ENCODE measurements at places on chromosomes 3 and 15.

- no peak for DNase-seq
Observed at GRCh38 chr3:118057086-118057485, 977.6 kb downstream of the IGSF11 start.

GRCh38 chr15:31024979-31025378, 33.6 kb upstream of the MTMR10 start:
- no peak for DNase-seq

DNA sequence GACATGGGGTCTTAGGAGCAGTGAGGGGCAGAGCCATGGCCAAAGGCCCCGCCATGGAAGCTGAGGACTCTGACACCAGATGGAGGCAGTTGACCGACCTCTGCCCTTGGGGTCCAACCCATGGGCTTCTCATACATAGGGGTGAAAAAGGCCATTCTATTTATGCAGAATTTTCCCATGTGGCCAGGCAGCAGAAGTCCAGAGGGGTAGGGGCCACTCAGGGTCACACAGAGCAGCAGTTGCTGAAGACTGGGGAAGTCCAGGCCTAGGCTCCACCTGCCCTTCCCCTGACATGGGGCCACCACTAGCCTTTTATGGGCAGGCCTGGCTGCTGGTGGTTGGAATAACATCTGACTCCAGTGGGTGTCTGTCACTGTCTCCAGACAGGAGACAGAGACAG, 6.4 kb downstream of the PRSS50 start:
- no peak for DNase-seq

GRCh38 chr3:16848007-16848406, 36.7 kb upstream of the PLCL2 start:
- no peak for DNase-seq

- DNase-seq = no peak
Observed at GRCh38 chr3:197001972-197002700, 27.5 kb downstream of the MELTF start.

DNA sequence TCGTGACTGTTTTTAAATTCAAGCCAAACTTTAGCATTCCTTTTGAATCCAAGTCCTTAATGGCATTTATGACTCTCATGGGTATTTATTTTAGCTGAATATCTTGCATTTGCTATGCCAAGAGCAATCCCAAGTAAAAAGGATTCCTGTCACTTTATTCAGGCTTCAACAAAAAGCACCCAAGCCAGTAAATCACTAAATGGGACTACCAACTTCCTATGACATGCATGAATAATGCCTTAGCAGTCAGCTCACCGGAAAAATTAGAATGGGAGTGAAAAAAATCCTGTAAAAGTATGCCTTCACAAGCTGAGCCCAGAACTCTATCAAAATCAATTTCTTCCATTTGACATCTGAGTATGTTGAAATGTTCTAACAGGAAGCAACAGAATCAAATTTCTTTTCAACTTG, 1297.9 kb downstream of the ROBO2 start:
- no peak for DNase-seq

DNA sequence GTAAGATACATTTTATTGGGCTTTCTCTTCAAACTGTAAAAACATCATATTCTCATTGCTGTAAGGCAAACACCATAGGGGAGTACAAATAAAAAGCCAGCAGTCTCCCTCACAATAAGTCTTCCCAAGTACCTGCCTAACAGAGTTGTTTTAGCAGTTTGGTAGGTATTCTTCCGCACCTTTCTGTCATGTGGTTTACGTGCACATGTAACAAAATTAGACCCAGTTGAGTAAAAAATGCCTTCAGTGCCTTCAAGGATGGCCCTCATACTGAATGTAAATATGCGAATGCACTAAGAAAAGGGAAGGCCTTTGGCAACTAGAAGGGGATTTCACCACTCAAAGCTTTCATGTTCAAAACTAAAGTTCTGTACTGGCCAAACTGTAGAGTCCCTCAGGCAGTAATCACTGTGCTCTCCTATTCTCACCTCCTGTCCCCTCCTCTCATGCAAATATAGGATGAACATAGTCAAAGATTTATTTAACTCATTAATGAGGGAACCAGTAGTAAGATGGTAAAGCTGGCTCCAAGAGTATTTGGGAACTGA, 26.4 kb downstream of the USP3 start:
- DNase-seq = no peak

DNA sequence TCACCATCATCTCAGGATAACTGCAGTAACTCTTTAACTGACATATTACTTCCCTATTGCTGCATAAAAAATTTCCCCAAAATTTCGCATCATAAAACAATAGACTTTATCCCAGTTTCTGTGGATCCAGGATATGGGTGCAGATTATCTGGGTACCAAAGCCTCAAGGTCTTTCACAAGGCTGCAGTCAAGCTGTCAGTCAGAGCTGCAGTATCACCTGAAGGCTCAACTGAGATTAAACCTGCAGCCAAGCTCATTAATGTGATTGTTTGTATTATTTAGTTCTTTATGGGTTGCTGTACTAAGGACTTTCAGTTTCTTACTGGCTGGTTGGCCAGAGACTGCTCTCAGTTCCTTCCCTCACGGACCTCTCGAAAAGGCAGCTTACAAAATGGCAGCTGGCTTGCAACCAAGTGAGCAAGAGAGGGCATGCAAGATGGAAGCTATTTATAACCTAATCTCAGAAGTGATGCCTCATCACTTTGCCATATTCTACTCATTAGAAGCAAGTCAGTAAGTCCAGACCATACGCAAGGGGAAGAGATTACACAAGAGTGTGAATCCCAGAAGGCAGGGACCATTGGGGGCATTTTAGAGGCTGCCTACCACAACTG, 54.9 kb downstream of the DCUN1D1 start:
- DNase-seq = no peak

DNA sequence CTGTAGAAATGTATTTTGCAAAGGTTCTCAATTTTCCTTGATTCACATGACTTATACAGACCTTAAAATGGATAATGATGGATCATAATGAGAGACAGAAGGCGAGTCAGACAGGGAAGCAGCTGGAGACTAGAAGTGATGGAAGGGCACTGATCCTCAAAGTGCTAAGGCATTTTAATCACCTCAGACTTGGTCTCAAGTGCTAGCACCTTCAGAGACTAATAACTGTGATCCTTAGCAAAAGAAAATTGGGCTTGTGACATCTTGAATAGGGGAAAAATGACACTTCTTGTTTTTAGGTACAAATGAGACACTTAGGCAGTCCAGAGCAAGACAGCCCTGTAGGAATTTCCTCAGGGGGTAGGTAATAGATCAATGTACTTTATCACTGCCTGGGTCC, 1011.7 kb downstream of the SQOR start:
- DNase-seq = no peak

- DNase-seq = no peak
Observed at GRCh38 chr3:99997293-99997692, 117.0 kb downstream of the FILIP1L start.

DNA sequence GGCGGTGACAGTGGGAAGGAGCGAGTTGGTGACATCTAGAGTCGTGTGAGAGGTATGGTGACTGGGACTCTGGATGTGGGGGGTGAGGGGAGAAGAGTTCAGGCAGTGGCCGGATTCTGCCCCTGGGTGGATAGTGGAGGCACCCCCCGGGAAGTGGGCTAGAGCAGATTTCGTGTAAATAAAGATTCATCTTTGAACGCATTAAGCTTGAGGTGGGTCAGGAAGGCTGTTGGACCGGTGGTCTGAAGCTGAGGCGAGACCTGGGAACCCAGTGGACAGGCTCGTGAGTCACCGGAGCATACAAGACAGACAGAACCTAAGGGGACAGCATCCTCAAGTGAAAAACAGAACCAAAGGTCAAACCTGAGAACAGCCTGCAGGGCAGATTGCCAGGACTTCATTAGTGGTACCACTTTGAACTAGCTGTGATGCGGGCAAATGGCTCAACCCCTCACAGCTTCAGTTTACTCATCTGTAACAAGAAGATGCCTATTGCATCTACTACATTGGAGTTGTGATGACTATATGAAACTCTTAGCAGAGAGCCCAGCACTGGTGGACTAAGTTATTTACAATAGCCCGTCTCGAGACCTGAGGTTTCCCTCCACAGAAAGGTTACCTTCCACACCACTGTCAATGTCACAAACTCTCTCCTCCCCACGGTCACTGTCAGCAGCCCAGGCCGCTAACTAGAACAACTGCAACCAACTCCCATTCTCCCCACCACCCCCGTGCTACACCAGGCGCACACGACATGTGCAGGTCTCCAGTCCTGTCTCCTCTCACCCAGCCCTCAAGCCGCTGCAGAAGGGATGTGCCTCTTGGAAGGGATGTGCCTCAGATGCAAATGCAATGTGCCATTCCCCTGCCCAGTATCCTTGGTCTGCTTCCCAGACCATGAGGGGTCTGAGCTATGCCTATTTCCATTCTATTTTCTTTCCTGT, 901 bp upstream of the CLN6 start:
- DNase-seq = no peak

GRCh38 chr15:95558131-95558530, 772.4 kb upstream of the NR2F2 start:
- DNase-seq = peak; percentile 43

- DNase-seq = no peak
Observed at GRCh38 chr15:53203454-53203853, 413.3 kb upstream of the ONECUT1 start.

DNA sequence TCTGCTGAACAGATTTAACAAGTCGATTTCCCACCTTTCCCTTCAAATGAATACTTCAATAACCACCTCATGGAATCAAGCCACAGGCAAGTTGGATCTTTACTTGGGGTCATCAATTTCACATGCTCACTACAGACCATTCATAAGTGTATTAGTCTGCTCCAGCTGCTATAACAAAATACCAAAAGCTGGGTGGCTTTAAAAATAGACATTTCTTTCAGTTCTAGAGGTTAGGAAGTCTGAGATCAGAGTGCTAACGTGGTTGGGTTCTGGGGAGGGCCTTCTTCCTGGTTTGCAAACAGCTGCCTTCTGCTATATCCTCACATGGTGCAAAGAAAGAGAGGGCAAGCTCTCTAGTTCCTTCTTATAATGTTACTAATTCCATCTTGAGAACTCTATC, 5.1 kb downstream of the GPR176 start:
- no peak for DNase-seq

DNA sequence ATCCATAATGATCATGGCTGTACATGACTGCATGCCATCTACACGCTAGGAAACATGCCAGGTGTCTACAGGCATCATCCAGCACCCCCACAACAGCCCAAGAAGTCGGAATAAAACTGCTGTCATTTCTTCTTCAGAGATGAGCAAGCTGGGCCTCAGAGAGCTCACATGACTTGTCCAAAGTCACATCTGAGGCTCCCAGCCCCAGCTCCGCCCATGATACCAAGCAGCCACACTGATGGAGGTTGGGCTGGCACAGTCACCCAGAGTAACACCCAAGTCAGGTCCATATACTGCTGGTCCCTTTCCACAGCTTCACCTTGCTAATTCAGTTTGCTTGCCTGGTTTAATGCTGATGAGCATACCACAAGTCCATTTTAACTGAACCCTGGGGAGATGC, 116.6 kb downstream of the SEC22A start:
- DNase-seq = no peak

DNA sequence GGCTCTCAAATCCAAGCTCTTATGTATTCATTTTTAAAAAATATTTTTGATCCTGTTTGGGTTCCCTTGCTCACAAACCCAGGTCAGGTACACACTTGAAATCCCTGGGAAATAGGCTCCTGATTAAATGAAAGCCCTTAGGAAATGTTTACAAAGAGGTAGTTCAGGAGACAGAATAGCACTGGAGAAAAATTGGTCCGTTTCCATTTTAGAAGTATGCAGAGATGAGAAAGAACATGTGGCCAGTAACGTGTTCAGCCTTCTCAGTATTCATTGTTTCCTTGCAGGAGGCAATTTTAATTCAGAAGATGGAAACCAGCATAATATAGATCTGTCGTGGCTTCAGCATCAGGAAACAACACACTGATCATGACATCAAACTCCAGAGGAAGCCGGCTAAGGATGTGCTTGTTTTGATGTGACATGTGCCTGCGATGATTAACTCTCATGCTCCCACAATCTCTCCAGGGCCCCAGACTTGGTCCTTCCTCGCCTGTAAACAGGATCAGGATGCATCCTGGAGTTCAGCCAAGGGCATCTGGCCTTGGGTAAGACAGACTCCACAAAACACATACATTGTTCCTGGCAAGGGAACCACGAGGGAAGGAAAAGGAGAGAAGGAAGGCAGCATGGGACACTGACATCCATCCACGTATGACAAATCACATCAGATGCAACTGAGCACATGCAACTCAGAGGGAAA, 350.5 kb upstream of the THBS1 start:
- no peak for DNase-seq

GRCh38 chr3:18344306-18345014, 80.7 kb downstream of the SATB1 start:
- no peak for DNase-seq

DNA sequence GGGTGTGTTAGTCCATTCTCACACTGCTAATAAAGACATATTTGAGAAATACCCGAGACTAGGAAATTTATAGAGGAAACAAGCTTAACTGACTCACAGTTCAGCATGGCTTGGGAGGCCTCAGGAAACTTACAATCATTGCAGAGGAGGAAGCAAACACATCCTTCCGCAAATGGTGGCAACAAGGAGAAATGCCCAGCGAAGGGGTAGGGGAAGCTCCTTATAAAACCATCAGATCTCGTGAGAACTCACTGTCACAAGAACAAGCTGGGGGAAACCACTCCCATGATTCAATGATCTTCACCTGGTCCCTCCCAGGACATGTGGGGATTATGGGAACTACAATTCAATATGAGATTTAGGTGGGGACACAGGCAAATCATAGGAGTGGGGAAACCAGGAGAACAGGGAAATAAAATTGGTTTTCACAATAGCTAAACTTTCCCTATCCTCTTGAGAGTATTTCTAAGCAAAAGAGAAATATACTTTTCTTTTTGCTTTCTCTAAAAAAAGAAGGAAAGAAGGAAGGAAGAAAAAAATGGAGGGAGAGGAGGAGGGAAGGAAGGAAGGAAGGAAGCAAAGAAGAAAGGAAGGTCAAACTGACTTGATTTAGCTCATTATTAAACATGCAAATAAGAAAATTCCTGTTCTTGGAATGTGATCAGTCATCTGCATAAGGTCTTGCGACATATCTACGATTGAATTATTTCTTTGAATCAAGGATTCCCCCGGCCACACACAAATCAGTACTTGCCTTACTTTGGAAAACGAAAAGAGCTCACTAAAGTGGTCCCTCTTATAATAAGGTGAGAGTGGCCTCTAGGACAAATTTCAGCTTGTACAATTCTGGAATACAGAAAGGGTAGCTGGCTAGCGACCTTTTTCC, 75.2 kb downstream of the LIPC start:
- no peak for DNase-seq

GRCh38 chr15:64355348-64355943, 527 bp downstream of the CSNK1G1 start:
- DNase-seq = no peak
